ENCODE measurements at places on chromosomes 4 and X.

GRCh38 chrX:2159861-2160260, 340.9 kb downstream of the DHRSX start:
- no peak for DNase-seq

DNA sequence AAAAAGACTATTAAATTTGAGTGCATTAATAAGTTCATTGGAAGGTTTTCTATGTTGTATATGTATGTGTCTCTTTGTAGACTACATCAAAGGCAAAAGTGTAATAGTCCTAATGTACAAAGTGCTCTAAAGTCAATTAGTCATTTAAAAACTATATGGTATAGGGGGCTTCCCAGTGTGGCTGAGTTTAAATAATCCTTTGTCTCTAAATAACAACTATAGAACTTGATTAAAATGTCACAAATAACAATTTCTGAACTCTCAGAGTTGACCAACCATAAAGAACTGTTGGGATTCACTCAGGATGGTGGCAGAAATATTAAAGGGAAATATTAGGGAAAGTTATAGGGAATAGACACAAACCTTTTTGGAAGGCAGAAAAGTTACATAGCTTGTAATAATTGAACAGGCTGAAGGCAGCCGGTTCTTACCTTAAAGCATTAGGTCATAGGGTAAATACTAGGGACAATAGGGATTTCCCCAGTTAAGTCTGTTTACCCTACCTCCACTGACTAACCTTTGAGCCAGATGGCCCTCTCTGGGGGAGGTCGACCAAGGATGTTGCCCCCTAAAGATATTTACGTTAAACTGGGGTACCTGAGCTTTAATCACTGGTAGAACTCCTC, 1054.2 kb downstream of the ARAP2 start:
- no peak for DNase-seq

GRCh38 chr4:121140716-121141460, 23.2 kb downstream of the TNIP3 start:
- no peak for DNase-seq

DNA sequence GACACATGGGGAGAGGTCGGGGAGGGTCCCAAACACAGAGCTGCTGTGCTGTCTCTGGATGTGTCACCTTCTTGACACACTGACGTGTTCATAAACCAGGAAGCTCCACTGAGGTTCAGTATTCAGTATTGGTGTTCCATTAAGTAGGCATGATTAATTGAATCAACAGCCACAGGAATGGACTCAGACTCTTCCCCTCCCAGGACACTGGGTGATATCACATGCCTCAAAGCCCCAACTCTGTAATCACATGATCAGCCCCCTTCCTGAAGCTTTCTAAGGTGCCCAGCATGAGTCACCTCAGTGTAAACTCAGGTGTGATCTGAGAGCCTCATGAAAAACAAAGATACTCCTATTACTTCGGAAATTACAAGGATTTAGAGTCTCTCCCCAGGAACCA, 21.1 kb upstream of the HNRNPD start:
- no peak for DNase-seq

GRCh38 chr4:8585721-8586212, 5.6 kb downstream of the GPR78 start:
- no peak for DNase-seq

Data from NCI-H1417 (cell line).